ENCODE measurements at places on chromosomes 7 and 10. TPM values are rescaled to one million over a fixed set of nuclear protein-coding genes. Genes with fewer than 3 reads are reported as not detected.

GRCh38 chr7:47355684-47356083 is 226.2 kb downstream of the TNS3 start:
- DNase-seq: no peak

ITGA8 gene
- total RNA-seq: 1.3 TPM

DNA sequence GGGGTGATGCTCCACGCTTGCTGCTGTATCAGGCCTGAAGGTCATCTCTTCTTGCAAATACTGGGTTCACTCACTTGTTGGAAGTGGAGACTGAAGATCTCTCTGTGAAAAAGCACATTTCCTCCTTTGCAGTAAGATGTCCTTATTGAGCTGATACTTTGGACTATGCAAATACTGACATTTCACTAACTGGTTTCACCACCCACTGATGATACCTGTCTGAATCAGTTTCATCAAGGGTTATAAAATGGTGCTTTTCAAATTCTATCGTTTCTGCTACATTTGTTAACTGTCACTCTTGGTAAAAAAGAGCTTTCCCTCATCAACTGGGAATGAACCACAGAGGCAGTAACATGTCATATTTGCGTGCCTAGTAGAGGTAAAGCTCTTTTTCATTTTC is 35.5 kb downstream of the RAB19 start:
- DNase-seq: no peak

- no peak for DNase-seq
Measured at GRCh38 chr10:92479547-92479946, 94.3 kb downstream of the IDE start.

VAX1 gene
- not detected for total RNA-seq

- DNase-seq: peak; percentile 92
Measured at GRCh38 chr10:34580643-34581042, 234.5 kb downstream of the PARD3 start.

TACC2 gene
- 7.6 TPM for total RNA-seq

- DNase-seq: peak; percentile 59
Measured at GRCh38 chr7:70856901-70857630, 274.9 kb upstream of the GALNT17 start.

GRCh38 chr10:35463878-35464277 is 127.6 kb downstream of the CCNY start:
- no peak for DNase-seq

- DNase-seq: no peak
Measured at GRCh38 chr7:97798046-97799019, 66.4 kb downstream of the TAC1 start.

GRCh38 chr10:96586419-96587263 is at the start of gene TM9SF3:
Gene TM9SF3, minus strand, starts transcription at chr10:96587012. Its CDS starts 177 bp downstream, at chr10:96586835.
- peak; percentile 84 for DNase-seq

GRCh38 chr10:130766071-130766470 is 545.5 kb downstream of the TCERG1L start:
- DNase-seq: no peak

DNA sequence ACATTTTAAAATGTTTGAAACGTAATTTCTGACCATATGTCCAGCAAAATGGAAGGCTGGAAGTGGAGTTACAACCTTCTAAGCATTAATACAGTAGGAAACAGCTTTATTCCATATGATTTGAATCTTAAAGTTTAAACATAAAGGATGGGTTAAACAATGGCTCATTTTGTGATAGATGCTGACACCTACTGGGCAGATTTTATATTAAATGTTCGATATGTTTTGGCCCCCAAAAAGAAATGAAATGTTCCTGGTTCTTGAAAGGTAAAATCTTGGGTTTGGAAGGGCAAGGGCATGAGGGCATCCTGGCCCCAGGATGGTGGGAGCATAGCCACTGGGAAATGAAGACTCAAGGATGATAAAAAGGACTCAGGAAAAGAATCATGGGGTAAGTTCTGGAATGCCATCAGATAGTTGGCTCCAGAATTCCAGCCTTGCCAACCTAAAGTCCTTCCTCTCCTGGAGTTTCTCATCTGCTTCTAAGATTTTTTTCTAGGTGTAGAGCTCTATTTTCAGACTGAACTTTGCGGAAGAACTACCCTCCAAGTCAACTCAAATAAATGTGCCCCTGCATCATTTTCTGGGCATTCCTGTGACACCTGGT is 34.6 kb upstream of the SLC35G1 start:
- no peak for DNase-seq

DNA sequence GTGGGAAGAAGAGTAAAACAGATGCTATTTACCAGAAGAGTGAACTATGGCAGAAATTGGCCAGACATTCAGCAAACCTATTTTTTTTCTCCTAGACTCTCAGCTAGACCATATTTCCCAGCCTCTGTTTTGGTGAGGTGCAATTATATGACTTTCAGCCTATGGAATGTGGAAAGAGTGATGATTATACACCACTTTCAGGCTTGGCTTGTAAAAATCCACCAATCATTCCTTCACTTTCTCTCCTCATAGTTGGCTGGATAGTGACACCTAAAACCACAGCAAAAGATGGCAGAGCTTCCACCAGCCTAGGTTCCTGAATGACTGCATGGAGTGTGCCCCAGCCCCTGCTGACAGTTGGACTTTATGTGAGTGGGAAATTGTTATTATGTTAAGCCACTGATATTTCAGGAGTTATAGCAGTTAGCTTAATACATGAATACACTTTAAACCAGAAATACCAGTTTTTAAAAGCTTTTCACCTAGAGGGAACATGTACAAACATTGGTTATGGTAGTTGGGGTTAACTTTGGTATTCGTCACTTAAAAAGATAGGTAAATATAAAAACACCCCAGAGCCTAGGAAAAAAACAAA is 19.1 kb upstream of the TNKS2 start:
- no peak for DNase-seq

ANKRD61 gene
- 0.26 TPM for total RNA-seq

GRCh38 chr7:95875519-95875918 is 103.2 kb downstream of the DYNC1I1 start:
- DNase-seq: no peak

DNA sequence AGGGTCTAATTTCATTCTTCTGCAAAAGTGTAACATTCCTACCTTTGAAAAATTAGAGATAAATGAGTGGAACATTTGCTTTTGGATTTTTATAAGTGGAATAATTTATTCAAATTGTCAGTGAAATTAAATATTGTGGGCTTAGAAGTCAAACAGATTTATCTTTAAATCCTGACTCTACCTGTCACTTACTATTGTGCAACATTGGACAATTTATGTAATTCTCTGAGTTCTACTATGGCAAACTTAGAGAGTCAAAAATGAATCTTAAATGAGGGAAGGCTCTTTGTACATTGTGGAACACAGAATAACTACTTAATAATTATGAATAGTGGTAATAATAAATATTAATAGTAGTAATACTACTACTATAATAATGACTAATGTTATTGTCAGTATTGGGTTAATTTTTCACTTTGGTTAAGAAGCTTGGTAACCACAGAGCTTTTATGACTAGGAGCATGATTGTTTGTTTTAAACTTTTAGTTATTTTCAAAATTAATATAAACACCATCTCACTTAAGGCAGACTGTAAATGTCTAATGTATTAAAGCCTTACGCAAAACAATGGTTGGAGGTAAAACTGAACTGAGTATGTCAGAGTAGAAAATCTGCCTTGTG is 70.0 kb downstream of the PRKG1 start:
- no peak for DNase-seq

- no peak for DNase-seq
Measured at GRCh38 chr10:116838143-116838725, 11.1 kb upstream of the ENO4 start.

DNA sequence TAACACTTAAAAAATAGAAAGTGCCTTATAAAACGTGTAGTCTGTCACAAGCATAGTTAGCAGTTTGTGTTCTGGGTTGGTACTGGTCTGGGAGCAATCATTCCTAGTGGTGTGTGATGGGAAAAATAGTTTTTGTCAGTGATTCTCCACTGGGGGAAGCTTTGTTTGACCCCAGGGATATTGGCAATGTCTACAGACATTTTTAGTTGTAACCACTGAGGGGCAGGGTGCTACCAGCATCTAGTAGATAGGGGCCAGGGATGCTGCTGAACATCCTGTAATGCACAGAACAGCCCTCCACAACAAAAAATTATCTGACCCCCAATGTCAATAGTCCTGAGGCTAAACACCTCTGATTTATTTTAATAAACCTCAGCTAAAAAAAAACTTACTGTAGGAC is 51.6 kb upstream of the CREB5 start:
- DNase-seq: no peak

DNA sequence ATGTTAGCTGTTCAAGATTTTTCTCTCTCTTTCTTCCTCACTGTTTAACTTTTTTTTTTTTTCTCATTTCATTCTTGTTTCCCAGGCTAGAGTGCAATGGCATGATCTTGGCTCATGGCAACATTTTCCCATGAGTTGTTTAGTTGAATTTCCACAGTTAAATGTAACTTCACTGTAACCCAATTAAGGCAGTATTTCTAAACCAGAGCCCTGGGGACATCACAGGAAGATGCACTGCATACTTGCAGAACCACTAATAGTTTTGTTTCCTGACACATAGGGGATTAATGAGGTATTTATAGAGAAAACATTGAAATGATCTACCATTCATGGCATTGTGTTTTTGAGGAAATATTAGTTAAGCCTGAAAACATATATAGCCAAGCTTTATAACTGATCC is 795.6 kb upstream of the GHITM start:
- peak; percentile 29 for DNase-seq

- no peak for DNase-seq
Measured at GRCh38 chr10:114334301-114334700, 70.0 kb downstream of the AFAP1L2 start.

DNA sequence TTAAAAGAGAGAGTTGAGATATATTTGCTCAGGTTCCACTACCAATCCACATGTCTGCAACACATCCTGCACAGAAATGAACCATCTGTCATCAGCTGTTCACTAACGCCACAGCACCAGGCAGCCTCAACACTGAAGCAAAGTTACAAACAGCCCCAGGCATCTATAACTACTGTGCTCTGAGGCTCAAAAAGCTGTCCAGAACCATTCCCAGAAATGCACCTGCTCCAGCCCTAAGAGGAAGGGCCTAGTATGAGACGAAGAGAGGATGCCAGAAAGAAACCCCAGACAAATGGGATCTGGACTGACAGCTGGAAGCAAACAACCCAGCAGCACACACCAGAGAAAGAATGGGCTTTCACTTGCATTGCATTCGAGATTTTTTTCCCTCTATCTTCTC is 159.3 kb downstream of the ELMO1 start:
- DNase-seq: no peak

SFRP4 gene
- 54.2 TPM for total RNA-seq

All from fibroblast of lung (primary cell).